ENCODE measurements at places on chromosomes 11 and 22.

DNA sequence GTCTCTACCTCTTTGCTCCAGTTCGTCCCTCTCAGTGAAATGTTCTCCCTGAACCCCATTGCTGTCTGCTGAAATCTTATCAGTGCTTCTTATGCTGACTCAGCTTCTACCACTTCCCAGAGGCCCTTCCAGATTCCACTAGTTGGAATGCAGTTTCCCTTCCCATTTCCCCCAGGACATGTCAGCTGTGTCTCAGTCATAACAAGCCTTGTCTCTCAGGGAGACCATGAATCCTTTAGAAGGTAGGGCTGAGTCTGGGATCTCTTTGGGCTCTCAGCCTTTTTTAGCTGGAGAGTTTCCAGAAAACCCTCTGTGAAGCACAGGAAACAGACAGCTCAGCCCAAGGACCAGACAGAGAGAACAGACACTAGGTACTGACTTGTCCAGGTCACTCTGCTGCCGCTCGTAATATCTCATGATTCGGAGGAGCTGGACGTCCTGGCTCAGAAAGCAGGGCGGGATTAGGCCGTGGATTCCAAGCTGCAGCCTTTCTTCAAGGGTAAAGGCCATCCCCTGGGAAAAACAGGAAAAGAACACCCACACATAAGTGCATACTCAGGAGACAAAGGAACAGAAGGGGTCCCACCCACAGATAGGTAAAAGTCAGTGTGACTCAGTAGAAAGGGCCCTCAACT is 113.0 kb downstream of the ME3 start:
- DNase-seq: peak; percentile 94

DNA sequence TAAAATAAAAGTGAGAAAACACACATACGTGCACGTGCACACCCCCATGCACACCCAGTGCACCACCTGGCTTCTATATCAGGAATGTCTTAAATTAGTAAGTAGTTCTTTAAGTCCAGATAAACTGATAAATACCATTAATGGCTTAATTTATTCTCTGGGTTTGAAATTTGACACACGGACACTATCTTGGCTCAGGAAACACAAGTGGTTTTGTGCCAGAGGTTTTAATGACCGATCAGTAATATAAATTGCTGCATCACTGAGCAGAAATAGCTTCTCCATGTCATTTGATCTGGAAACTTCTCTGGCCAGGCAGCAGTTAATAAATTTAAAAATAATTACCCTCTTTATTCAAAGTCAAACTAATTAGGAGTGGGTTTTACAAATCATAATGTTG is 101.5 kb upstream of the NNMT start:
- DNase-seq: no peak

GRCh38 chr11:26086028-26086427 is 245.9 kb upstream of the ANO3 start:
- no peak for DNase-seq

- DNase-seq: peak; percentile 65
These were observed 1060.1 kb downstream of the NTM start for GRCh38 chr11:132430429-132431062.

GRCh38 chr11:3169255-3170043 is 4.3 kb upstream of the OSBPL5 start:
- DNase-seq: peak; percentile 75

DNA sequence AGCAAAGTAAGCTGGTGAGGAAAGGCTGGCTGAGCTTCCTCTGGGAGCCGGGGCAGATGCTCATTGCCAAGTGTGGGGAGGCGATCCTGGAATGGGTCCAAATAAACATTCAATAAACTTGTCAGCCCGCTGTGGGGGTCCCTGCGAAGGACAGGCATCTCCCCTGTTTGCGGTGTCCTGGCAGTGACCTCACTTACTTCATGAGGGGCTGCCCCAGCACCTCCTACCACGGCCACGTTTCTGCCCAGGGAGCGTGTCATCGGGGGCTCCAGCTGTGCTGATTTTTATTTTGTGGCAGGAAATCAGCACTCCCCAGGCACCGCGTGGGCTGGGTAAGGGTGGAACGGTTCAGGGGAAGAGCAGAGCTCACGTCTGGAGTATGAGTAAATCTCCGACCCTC is 493.9 kb upstream of the B3GAT1 start:
- no peak for DNase-seq

GRCh38 chr11:57434640-57435546 is 8.0 kb upstream of the SLC43A3 start:
- DNase-seq: peak; percentile 88

DNA sequence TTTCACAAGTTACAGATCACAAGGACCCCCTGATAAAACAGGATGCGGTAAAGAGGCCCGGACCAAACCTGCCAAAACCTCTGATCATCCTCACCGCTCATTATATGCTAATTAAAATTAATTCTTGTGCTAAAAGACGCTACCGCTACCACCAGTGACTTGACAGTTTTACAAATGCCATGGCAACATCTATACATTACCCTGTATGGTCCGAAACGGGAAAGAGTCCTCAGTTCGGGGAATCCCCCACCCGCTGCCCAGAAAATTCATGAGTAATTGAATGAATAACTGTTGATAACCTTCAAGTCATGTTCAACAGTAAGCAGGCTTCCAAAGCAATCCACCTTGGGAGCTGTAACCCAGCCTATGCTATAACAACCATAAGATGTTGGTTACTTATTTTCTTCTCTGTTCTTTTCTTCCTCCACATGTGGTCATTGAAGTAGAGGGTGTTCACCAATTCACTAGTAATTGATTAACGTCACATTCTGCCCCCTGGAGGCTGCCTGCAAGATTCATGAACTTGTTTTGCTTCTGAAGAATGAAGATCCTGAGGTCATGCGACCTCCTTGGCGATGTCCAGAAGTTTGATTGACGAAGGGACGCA is 20.6 kb downstream of the APOBEC3H start:
- DNase-seq: peak; percentile 40

GRCh38 chr11:104898685-104899013 is 389 bp upstream of the CASP12 start:
- DNase-seq: no peak

Measured in fibroblast of skin of right biceps (primary cell).